CD4-positive, alpha-beta T cell treated with Interleukin-15 for 1 hour (primary cell): ENCODE measurements at places on chromosomes 7 and 10.

GRCh38 chr10:30045961-30046360, 13.4 kb downstream of the JCAD start:
- no peak for DNase-seq

DNA sequence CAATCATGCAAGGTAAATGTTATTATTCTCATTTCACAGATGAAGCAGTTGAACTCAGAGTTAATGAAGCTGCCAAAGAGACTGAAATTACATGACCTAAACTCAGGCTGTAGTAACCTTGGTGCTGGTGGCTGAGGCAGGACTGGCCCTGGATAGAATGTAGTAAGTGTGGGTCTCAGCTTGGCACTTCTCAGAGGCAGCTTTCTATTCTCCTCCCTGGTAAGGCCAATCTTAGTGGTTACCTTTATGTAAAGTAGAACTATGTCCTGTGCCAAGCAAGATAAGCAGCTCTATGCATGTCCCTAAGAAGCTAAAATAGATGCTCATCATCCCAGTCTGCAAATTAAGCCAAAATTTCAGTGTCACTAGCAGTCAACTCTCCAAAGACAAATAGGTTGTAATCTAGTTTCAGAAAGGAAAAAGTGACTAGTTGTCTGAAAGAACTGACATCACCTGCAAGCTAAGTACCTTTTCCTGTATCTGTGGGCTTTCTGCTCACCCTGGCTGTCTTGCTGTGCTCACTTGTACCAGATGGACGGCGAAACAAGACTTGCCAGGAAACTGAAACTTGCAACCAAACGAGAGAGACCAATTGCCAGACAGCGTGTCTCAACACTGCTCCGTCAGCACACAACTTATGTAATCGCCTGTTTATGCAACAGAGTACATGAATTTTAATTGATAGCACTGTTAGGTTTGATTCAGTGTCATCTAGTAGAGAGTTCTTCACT, 43.7 kb downstream of the CH25H start:
- DNase-seq: peak; percentile 40

DNA sequence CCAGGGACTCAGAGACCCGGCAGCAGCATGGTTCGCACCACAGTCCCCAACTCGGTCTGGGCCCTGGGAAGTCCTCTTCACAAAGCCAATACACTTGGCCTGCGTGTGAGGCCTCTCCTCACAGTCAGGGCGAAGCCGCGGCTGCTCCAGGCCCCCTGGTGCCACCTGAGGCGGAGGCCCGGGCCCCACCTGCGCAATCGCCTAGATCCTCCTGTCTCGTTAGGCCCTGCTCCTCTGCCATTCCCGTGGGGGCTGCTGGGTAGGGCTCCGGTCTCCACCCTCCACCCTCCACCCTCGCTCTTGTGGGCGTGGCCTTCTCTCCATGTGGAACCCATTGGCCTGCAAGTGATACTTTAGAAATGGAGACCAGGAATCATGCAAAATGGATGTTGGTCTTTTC, 553.3 kb downstream of the INHBA start:
- DNase-seq: no peak

- no peak for DNase-seq
These were observed at the start of gene DNAJC12 for GRCh38 chr10:67837541-67838314. Gene DNAJC12, minus strand, starts transcription at chr10:67838188. Its CDS starts 177 bp downstream, at chr10:67838011.

- DNase-seq: no peak
These were observed 25.3 kb downstream of the TNS3 start for GRCh38 chr7:47556511-47557180.

DNA sequence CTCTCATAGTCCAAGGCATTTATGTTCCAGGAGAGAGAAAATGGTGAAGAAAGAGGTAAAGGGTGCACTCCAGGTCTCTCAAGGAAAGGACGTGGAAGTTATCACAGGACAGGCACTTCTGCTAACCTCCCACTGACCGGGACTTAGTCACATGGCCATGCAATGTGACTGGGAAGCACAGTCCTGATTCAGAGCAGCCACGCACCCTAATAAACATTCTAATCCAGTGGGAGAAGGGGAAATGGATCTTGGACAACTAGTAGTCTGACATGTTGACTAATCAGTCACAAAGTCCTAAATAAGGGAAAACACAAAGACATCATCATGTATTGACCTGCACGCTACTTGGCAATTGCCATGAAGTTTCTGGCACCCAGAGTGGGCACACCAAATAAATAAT, 417.5 kb upstream of the ZMIZ1 start:
- no peak for DNase-seq

GRCh38 chr7:82841828-82842227, 320.9 kb downstream of the PCLO start:
- no peak for DNase-seq

DNA sequence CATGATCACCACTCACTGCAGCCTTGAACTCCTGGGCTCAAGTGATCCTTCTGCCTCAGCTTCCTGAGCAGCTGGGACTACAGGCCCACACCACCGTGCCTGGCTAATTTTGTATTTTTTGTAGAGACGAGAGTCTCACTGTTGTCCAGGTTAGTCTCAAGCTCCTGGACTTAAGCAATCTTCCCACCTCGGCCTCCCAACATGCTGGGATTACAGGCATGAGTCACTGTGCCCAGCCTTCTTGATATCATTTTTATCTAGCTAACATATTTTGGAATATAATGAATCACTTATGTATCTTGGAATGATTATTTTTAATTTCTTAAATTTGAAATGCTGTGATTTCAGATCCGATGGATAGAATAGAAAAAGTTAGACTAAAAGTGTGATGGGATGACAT, 18.4 kb downstream of the ARL4A start:
- no peak for DNase-seq

DNA sequence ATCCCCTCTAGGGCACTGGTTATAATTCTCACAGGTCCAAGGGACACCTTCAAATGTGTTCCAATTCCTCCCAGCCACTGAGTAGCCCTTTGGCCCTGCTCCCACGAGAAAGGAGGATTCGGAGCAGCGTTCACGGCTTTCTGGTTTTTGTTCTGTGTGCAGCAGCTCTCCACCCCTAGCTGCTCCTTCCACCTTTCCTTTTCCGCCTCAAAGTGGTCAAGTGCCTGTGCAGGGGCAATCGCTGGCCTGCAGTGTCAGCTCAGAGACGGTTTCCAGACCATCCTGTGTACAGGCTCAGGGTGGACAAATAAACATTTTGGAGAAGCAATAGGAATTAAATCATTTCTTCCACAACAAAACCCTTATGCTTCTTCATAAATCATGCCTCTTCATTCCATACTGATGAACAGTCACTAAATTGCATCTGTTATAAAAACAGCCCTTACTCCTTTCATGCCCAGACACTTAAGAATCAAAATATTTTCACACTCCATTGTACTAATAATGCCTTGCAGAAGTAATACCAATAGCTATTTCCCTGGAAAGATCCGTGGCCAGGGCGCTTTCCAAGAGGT, 1.1 kb downstream of the KIAA1549 start:
- no peak for DNase-seq

DNA sequence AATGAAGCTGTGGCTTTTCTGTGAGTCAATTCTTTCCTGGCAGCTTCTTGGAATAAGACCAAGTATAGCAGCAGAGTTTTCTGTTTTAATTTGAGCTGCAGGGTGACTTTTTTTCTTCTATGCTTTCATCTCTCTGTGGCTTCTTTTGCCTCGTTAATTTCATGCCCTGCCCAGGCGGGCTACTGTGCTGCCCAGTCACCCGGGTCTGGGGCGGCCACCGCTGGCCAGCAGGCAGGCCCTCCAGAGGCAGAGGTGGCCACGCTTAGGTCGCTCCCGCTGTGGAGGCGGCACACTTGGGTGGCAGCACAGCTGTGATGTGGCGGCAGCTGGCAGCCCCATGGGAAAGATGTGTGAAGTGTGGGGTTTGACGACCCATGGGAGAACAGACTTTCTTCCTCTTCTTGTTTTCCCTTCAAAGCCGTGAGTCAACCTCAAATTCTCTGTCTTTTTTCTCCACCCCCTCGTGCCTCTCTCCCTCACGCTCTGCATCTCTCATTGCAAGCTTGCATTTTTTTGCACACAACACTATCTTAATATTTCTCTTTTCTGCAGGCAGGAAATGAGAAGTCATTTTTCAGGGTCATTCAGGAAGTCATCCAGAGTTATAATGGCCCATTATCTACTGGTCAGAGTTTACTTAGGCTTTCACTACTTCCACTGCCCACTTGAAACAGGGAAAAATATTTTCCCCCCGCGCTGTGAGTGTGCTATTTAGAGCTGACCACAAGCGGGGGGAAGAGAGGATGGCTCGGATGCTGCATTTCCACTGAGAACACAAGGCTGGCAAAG, 67.8 kb downstream of the EGFR start:
- no peak for DNase-seq
